Activated gamma-delta T cell (primary cell): ENCODE measurements at places on chromosomes 5 and 9.

DNA sequence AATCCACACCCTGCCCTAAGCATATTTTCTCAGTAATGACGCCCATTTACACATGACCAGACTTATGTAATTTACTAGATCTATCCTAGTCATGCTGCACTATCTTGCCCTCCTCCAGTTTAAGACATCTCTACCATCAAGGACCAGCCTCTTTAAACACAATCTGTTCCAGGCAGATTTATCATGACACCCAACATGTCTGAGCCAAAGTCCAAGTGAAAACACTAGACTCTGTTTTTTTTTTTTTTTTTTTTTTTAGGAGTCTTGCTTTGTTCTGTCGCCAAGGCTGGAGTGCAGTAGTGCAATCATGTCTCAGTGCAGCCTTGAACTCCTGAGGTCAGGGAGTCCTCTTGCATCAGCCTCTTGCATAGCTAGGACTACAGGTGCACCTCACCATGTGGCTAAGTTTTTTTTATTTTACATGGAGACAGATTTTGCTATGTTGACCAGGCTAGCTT lies 354.6 kb downstream of the ARRDC3 start:
- no peak for DNase-seq

- no peak for DNase-seq
Observed at GRCh38 chr9:89522261-89522958, 24.5 kb upstream of the SEMA4D start.

DNA sequence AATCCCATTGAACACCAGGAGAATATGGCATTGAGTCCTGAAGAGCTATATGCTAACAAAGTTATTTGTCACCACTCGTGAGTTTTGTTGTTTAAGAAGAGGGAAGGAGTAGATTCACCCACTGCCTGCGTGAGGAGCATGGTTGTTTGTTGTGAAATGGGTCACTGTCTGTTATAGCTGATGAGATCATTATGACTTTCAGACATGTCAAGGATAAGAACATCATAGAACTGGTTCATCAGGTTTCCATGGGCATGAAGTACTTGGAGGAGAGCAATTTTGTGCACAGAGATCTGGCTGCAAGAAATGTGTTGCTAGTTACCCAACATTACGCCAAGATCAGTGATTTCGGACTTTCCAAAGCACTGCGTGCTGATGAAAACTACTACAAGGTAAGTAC lies 76.9 kb downstream of the SYK start:
- no peak for DNase-seq

DNA sequence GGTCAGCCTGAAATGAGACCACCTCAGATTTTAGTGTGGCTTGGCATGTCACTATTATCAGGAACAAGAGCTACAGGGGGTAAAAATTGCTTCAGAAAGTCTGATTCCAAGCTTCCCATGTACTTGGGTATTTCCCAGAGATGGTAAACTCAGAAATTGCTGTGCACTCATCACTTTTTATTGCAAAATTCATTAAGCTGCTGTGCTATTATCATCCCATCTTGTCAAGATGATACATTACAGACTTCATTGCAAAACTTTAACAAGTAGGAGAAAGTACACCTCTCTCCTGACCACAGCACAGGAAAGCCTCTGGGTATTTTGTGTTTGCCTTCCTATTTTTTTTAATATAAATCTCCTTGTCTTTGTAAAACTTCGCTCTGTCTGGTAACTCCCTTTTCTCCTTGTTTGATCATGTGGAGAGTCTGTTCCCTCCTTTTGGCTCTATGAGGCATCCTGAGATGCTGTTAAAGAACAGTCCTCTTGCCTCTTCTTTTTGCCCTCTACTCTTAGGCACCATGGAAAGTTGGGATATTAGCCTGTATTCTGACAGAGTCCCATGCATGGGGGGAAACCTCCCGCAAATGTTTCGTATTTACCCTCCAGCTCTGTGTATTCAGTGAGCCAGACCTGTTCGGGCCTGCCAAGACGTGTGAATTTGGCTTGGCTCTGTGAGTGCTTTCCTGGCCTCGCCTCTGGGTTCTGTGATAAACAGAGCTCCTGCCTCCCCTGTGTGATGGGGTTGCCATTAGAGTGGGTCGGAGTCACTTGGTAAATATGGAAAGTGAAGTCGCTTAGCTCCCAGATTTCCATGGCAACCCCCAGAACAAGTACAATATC lies 260.7 kb downstream of the NR3C1 start:
- DNase-seq, result no peak

DNA sequence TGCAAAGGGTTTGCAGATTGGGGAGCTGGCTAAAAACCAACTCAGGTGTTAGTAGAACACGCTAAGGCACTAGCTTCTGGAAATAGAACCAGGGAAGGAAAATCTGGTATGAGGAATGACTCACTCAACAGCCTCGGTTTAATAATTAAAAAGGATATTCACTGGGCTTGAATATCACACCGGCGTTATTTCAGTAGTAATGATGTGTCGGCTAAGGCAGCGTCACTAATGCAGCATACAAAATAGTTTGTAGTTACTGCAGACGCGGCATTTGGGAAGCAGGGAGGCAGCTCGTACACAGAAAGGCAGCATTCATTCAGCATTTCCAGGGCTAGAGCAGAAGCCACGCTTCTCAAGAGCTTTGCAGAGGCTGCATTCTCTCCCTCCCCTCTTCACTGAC lies 1.7 kb downstream of the ADRA1B start:
- no peak for DNase-seq

GRCh38 chr5:38660194-38660668 lies 103.8 kb upstream of the LIFR start:
- DNase-seq, result no peak

GRCh38 chr9:2271426-2271825 lies 256.3 kb downstream of the SMARCA2 start:
- DNase-seq, result no peak

DNA sequence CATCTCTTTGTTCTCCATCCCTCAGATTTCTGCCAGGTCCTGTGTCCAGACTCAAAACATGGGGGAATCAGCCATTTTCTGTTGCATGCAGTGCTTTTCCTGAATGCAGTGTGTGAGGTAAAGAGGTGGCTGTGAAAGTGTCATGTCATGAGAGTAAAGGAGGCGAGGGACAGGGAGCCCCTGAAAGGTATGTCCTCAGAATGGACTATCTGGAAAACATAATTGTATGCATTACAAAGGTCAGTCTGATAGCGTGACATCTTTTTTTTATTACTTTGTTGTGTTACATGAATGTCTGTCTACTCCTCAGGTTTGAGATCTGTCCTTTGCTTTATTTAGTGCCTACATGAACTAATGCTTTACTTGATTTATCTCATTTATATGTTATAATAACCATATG lies 239.1 kb downstream of the MAN2A1 start:
- no peak for DNase-seq

DNA sequence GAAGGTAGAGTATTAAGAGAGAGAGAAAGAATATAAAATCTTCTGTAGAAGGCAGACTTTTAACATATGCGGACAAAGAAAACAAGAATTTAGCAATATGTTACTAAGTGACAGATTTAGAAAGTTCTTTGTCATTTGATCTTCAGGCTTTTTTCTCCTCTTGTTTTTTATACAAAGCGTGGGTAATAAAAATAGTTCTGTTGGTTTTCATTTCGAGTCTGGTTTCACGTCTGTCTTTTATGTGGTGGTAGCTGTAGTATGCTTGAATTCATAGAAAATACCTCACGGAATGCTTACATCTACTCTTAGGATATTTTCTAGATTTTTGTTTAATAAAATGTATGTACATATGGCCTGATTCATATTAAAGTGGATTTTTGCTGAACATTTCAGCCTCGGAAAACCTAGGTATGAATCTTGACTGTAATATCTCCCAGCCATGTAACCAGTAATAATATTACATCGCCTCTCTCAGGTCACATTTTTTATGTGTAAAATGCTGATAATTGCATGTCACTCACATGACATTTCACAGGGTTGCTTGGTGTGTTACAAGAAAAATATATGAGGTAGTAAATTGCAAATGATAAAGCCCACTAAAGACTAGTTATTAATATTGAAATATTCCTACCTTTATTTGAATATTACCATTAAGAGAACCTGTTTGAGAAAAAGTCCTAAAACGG lies 72.5 kb upstream of the TAF11L2 start:
- DNase-seq, result no peak

- DNase-seq, result no peak
Observed at GRCh38 chr9:88390371-88390990, 2.2 kb downstream of the SPIN1 start.

DNA sequence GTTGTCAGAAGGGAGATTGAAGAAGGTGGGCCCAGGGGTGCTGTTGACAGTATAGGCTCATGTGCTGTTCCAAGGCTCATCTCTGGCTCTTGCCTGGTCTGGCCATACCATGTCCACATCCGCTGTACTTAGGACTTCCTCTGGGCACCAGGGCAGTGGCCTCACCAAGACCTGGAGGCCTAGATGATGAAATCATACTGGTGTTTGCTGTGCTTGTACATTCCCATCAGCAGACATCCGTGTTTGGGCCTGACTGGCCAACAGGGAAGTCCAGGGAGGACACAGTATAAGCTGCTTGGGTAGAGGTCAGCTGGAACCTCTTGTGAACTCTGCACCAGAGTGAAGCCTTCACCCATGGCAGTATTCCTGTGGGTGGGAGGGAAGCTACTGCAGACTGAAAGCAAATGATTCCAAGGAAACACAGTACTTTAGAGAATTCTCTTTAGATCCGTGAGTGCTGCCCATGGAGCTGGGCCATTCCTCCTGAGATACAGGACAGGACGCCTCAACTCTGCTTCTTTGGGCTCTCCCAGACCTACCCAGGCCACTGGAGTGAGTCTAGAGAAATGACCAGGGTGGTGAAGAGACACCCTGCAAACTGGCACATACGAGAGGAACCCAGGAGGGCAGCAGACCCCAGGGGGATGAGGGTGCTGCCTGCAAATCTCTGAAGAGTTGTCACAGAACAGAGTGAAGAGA lies 22.5 kb downstream of the POLR1E start:
- no peak for DNase-seq

DNA sequence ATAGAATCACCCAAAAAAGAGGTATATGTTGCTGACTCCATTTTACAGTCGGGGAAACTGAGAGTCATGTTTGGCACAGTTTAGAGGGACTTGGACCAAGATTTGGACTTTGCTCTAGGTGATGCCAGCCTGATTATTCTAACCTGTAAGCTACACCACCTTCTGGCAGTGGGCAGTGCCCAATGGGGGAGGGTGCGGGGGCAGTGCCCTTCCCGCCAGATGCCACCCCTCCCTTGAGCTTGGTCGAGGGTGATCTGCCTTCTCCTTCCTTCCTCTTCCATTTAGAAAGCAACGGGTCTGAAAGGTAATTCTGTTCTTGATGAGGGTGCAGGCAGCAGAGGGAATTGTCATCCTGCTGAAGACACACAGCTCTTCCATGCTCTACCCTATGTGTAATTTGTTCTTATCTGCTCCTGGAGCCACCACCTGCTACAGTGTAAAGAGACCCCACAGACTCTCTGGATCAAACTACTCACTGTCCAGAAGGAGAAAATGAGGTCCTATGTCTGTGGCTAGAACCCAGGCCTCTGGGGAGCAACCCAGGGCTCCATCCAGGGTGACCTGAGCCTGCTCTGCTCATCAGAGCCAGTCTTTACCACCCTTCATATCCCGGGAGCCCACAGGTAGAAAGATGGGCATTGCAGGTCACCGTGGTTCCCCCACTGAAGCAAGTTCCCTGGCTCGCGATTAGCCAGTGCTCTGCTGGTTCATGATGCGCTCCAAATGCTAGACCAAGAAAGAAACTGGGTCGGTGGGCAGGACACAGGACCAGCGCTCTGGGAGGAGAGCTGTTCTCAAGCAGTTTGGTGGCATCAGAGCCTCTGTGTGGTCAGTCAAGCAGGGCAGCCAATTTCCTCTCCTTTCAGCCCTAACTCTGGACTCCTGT lies 156.2 kb downstream of the RGS3 start:
- DNase-seq, result no peak

DNA sequence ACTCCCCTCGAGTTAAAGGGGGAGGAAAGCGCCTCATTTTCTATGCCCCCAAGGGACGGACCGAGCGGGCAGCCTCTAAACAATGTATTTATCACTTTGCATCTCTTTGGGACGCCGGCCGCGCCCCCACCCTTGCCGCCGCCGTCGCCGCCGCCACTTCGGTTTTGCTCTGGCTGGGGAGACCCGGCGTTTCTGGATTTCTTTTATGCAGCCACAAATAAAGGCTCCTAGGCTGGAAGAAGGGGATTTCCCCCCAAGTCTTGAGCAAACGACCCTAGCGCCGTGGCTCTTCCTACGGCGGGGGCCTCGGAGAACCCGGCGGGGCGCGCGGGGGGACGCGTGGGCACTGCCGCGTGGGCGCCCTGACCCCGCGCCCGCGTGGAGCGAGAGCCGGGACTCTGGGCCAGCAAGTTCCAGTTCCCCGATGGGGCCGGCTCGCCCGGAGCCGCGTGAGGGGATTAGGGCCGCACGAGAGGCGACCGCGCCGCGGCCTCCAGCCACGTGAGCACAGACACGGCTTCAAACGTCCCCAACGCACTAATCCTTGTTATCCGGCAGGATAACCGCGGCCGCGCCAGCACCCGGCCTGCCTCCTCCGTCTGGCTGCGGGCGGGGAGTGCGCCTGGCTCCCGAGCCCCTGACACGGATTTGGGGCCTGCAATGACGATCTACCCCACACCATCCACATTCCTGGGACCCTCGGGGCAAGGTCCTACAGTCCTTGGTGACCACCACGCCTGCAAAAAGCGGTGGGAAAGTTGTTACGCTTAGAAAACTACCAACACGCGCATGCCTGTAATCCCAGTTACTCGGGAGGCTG lies 7.9 kb upstream of the NEUROG1 start:
- DNase-seq, result no peak

DNA sequence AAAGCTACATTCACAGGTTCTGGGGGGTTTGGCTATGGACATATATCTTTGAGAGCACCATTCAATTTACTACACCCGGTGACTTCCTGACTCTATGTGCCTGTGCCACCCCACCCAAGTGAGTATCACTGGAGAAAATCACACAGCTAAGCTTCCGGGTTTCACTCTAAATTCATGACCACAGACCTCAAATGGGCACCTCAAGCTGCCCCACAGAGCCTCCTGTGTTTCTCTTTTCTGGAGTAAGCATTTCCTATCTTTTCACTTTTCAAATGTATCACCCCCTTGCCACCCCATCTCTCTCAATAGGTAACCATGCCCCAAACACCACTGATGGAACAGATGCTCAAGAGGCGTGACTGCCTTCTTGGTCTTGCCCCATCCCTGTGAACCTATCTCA lies 49.2 kb upstream of the NEK6 start:
- DNase-seq, result no peak

GRCh38 chr9:76562511-76562911 lies 103.5 kb downstream of the GCNT1 start:
- DNase-seq, result no peak

DNA sequence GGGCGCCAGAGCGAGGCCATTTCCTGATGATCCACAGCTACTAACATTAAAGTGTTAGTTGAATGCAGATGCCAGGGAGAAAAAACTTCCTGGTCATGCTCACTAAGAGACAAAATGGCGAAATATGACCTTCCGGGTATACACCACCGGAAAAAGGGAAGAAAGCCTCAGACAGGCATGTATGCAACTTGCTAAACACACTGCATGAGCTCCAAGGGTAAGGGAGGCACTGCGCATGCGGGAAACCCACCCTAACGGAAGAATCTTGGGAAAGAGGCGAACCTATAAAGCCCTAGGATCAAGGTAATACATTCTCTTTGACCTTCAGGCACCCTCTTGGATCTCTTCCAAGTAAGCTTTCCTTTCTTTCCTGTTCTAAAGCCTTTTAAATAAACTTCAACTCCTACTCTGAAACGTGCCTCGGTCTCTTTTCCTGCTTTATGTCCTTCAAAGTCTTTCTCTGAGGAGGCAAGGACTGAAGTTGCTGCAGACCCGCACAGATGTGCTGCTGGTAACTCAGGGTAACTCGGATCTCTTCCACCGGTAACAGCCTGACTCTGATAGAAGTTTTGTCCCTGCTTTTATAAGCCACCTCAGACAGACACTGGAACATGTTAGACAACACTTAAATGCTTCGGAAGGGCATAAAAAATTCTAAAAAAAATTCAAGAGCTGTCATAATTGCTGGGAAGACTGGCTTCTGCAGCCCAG lies 64.9 kb downstream of the DTWD2 start:
- no peak for DNase-seq
